ENCODE measurements at places on chromosomes 1 and 21.

DNA sequence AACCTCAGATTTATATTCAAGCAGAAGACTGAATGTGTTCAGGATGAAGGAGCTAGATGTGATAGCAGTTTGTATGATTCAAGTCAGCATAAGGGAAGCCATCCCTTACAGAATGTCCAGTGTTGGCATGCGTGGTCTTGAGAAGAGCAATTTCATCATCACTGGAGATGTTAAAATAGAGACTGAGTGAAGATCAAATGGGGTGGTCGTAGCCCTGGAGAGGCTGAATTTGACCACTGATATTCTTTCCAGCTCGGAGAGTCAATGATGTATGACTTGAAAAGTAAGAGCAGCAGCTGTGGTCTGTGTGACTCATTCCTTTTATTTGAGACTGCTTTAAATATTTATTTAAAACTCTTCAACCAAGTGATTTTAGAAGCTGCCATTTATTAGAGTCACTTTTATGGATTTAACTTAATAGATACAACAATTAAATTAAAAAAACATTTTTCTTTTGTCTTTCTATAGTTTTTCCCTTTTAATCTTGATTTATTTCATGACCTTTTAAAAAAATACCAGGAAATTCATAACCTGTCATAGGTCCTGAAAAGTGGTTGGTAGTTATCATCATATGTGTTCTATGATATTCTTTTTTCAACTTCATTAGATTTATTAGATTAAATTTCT, 15.5 kb downstream of the FMN2 start:
- no peak overlapping the region for H3K27ac ChIP-seq
- H3K4me3 ChIP-seq: no peak overlapping the region
- DNase-seq: no peak

DNA sequence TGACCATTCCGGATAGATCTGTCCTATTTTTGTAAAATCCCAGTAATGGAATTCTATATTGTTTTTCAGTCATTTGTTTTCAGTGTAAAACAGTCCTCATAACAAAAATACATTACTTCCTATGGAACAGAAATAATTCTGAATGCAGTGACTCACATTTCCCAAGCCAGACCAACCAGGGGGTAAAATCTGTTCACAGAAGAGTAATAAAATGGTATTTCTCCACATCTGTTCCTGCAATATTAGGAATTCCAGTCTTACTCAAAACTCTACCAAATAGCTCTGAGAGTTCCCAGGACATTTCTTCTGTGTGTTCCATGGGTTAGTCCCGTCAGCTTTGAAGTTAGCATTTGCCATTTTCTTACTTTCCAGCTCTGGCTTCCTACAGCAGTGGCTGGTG, 2.6 kb upstream of the DDR2 start:
- H3K4me1 ChIP-seq: peaks cover 8% of the 10 kb centered on the region
- H3K36me3 ChIP-seq: peaks cover 5% of the 10 kb centered on the region
- peaks cover 66% of the 10 kb centered on the region for H3K27me3 ChIP-seq
- no peak overlapping the region for H3K27ac ChIP-seq

DNA sequence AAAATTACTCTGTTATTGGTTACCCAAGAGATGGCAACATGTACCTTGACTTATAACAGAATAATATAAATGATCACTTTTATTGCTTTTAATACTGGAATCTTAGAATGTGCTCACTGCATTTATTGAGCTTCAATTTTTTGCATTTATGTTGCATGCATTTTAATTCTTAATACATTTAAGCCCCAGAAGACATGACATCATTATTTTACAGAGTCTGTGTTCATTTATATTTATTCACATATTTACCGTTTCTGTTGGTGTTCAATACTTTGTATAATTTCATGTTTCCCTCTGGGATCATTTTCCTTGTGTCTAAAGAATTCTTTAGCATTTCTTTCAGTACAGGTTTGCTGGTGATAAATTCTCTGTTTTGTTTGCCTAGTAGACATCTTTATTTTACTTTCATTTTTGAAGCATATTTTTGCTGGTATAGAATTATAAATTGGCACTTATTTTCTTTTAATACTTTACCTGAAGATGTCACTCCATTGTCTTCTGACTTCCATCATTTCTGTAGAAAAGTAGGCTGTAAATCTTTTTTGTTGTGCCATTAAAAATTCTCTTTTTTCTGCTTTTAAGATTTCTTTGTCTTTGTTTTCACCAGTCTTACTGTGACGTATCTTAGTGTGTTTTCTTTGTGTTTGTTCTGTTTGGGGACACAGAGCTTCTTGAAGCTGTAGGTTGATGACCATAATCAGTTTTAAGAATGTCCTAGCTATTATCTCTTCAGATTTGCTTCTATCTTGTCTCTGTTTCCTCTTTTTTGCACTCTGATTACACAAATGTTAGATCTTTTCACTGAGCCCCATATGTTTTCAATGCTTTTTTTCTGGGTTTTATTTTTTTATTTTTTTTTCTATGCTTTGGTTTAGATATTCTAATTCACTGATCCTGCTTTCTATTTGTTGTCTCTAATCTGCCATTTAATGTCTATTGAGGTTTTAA, 26.9 kb downstream of the DISP3 start:
- H3K4me3 ChIP-seq: no peak overlapping the region
- peaks cover 10% of the 10 kb centered on the region for H3K36me3 ChIP-seq
- no peaks in the 10 kb centered on the region for H3K4me1 ChIP-seq
- peaks cover 8% of the 10 kb centered on the region for H3K27me3 ChIP-seq
- no peak overlapping the region for H3K27ac ChIP-seq

GRCh38 chr1:161993576-161993975, 30.1 kb downstream of the OLFML2B start:
- no peak overlapping the region for H3K27ac ChIP-seq
- H3K36me3 ChIP-seq: no peaks in the 10 kb centered on the region
- H3K4me1 ChIP-seq: no peaks in the 10 kb centered on the region
- peaks cover 36% of the 10 kb centered on the region for H3K27me3 ChIP-seq

GRCh38 chr1:68287241-68287640, 54.9 kb upstream of the WLS start:
- H3K27me3 ChIP-seq: no peaks in the 10 kb centered on the region
- no peak for DNase-seq
- no peaks in the 10 kb centered on the region for H3K4me1 ChIP-seq
- no peak overlapping the region for H3K4me3 ChIP-seq
- no peak overlapping the region for H3K27ac ChIP-seq
